ENCODE measurements at places on chromosomes 1 and 21. TPM values are rescaled to one million over a fixed set of nuclear protein-coding genes. Genes with fewer than 3 reads are reported as not detected.

Gene TRPM2
- total RNA-seq, result not detected

DNA sequence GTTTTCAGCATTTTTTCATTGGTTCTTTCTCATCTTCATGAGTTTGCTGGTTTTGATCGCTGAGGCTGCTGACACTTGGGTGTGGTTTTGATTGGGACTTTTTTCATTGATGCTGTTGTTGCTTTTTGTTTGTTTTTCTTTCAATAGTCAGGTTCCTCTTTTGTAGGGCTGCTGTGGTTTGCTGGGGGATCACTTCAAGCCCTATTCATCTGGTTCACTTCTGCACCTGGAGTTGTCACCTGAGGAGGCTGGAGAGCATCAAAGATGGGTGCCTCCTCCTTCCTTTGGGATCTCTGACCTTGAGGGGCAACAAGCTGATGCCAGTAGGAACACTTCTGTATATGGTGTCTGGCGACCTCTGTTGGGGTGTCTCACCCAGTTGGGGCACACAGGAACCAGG is 1279.9 kb upstream of the TMPRSS15 start:
- no peaks in the 10 kb centered on the region for H3K27me3 ChIP-seq
- no peaks in the 10 kb centered on the region for H3K36me3 ChIP-seq
- H3K4me3 ChIP-seq, result no peak overlapping the region
- no peak overlapping the region for H3K27ac ChIP-seq
- no peak for DNase-seq

DNA sequence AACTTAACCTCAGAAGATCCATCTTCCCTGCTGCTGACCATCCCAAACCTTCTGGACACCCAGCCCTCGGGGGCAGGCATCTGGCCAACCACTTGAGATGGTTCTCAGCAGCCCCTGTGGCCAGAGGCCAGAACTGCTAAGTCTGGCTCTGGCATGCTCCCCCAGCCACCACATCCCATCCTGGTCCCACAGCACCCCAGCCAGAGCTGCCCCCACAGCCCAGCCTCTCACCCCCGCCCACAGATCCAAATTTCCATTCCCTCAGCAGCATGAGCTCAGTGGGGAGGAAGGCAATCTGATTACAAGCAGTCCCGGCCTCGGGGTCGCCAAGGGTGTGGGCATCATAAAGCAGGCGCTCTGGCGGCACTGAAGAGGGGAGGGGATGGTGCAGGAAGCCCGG is 45.6 kb downstream of the GLIS1 start:
- no peaks in the 10 kb centered on the region for H3K36me3 ChIP-seq
- H3K4me1 ChIP-seq, result no peaks in the 10 kb centered on the region
- H3K4me3 ChIP-seq, result no peak overlapping the region
- H3K27me3 ChIP-seq, result peaks cover 54% of the 10 kb centered on the region
- no peak overlapping the region for H3K27ac ChIP-seq

- H3K4me1 ChIP-seq, result peaks cover 33% of the 10 kb centered on the region
- H3K27me3 ChIP-seq, result no peaks in the 10 kb centered on the region
- H3K27ac ChIP-seq, result peak overlapping the region; percentile 71
Observed at GRCh38 chr1:35269201-35269988, 886 bp downstream of the ZMYM4 start.

GRCh38 chr1:89472253-89472652 is 52.4 kb upstream of the LRRC8B start:
- no peak overlapping the region for H3K27ac ChIP-seq
- H3K27me3 ChIP-seq, result no peaks in the 10 kb centered on the region
- DNase-seq, result no peak
- no peak overlapping the region for H3K4me3 ChIP-seq
- H3K4me1 ChIP-seq, result no peaks in the 10 kb centered on the region

DNA sequence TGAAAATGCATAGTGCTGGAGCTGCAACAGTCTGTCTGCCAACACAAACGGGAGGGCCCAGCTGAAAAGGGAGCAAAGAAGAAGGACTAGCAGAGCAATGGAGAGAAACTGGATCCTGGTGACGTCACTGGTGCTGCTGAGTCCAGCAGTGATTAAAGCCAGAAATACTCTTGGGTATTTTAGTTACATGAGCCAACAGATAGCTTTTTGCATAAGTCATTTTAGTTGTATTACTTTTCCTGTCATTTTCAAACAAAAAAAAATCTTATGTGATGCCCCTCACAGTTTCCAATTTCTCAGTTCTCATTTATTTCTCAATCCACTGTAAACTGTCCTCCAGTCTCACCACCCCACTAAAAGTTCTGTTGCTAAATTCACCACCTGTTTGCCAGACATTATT is 38.7 kb upstream of the NEK7 start:
- no peak for DNase-seq
- no peak overlapping the region for H3K27ac ChIP-seq
- no peak overlapping the region for H3K4me3 ChIP-seq
- H3K36me3 ChIP-seq, result no peaks in the 10 kb centered on the region
- H3K4me1 ChIP-seq, result peaks cover 19% of the 10 kb centered on the region
- no peaks in the 10 kb centered on the region for H3K27me3 ChIP-seq

Gene OR2M4
- total RNA-seq, result not detected

Measured in PC-9 (cell line).